ENCODE measurements at places on chromosomes 1 and 21.
A peak's percentile ranks its signal among the peaks of the same experiment; 100 is the strongest.

DNA sequence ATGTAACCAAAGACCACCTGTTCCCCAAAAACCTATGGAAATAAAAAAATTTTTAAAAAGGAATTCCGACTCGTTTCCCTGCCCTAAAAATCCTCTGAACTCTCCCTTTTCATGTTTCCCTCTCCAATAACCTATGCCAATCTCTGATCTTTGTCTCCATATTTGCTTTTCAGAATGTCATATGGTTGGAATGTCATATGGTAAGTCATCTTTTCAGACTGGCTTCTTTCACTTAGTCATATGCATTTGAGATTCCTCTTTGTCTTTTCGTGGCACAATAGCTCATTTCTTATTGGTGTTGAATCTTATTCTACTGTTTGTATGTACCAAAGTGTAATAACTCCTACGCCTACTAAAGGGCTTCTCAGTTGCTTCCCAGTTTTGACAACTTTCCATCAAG is 117.5 kb downstream of the BACH1 start:
- DNase-seq: no peak

- DNase-seq: no peak
These were observed 11.4 kb upstream of the B3GALT5 start for GRCh38 chr21:39601187-39601928.

- DNase-seq: peak; percentile 39
These were observed 44.6 kb upstream of the BCL9 start for GRCh38 chr1:147496571-147497210.

- no peak for DNase-seq
These were observed 31.0 kb upstream of the IL19 start for GRCh38 chr1:206739411-206740076.

GRCh38 chr1:1298861-1299685 is 8.7 kb downstream of the ACAP3 start:
- peak; percentile 89 for DNase-seq

DNA sequence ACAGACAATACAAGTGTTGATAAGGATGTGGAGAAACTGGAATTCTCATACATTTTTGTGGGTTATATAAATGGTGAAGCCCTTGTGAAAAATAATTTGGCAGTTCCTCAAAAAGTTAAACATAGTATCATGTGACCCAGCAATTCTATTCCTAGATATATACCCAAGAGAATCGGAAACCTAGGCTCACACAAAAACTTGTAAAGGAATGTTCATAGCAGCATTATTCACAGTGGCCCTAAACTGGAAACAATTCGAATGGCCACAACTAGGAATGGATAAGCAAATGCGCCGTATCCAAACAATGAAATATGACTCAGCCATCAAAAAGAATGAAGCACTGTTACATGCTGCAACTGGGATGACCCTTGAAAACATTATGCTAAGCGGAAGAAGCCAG is 3.9 kb upstream of the CD247 start:
- no peak for DNase-seq

DNA sequence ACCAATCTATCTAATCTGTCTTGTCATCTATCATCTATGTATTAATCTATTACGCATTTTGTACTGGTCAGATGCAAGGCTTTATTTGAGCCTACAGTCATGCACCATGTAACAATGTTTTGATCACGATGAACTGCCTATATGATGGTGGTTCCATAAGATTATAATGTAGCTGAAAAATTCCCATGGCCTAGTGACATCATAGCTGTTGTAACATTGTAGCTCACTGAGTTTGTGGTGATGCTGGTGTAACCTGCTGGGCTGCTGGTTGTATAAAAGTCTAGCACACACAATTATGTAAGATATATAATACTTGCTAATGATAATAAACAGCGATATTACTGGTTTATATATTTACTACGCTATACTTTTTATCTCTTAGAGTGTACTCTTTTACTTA is 64.8 kb upstream of the IGSF5 start:
- no peak for DNase-seq

DNA sequence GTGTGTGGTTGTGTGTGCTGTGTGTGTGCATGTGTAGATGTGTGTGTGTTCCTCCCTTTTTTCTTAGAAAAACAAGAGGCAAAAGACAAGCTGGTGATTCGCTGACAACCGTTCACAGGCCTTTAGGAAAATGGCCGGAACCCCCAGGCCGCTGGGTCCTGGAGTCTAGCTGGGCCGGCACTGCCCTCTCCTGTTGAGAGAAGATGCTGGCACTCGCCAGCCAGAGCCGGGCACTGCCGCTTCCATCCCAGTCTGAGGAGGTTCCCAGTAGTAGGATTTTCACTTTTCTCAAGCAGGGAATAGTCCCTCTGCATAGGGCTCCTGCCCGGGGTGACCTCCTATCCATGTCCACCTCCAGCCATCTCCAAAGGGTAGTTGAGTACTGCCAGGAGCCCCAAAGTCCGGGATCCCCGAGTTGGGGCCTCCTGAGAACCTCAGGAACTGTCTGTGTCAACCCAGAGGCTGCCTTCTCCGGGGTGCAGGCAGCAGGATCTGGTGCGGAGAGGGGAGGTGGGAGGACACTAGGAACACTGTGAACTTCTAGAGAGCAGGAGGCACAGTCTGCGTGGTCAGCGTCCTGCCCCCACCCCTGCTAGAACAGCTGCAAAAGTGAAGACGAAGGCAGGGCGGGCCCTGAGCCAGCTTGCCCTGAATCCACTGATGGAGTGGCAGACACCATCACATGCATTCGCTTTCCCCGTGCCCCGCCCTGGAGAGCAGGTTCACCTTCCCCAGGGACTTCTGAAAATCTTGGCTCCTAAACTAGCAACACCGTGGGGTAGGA is 44.1 kb upstream of the ARHGEF16 start:
- DNase-seq: peak; percentile 85

- peak; percentile 27 for DNase-seq
These were observed 8.7 kb upstream of the UMODL1 start for GRCh38 chr21:42062236-42063022.

- no peak for DNase-seq
These were observed 13.9 kb upstream of the BCAR3 start for GRCh38 chr1:93695411-93696005.

DNA sequence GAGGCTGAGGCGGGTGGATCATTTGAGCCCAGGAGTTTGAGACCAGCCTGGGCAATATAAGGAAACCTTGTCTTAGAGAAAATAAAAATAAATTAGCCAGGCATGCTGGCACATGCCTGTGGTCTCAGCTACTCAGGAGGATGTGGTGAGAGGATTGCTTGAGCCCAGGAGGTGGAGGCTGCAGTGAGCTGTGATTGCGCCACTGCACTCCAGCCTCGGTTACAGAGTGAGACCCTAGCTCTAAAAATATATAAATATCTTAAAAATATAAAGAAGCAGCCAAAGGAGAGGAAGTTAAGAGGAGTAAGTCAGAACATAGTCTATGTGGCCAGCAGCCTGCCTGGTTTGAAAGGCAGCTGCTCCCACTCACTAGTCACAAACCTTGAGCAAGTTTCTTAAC is 4.5 kb upstream of the IL10RB start:
- no peak for DNase-seq

DNA sequence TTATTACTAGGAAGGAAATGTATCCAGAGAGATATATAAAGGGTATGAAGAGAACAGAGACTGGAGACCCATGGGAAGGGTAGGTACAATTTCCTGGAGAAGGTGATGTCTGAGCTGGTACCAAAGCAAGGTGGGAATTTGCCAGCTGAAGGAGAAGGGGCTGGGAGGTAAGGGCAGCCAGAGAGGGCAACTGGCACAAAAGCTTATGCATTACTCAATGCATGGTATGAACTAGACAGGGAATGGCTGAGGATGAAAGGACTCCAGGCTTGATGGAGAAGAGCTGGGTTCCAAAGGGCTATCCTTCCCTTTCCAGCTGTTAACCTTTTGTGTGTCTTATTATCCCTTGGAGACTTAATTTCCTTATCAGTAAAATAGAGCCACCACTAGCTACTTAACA is 113.6 kb upstream of the GADD45A start:
- DNase-seq: no peak

- DNase-seq: no peak
These were observed 29.5 kb downstream of the DRAM2 start for GRCh38 chr1:111110197-111110899.

DNA sequence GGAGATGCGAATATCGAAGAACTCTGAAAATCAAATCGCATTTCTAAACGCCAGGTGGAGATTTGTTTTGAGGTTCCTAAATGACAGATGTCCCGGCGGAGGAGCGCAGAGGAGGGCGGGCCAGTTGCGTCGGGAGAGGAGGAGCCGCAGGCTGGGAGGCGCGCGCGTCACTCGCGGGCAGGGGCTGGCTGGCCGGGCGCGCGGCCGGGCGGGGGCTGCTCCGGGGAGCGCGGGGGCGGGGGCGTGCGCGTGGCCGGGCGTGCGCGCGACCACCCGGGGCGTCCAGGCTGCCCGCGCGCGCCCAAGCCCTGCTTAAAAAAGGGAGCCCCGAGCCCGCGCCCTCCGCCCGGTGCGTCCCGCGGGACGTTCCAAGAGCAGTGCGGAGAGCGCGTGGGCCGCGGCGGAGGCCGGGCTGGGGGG is 47.3 kb downstream of the H3-3A start:
- DNase-seq: peak; percentile 93

DNA sequence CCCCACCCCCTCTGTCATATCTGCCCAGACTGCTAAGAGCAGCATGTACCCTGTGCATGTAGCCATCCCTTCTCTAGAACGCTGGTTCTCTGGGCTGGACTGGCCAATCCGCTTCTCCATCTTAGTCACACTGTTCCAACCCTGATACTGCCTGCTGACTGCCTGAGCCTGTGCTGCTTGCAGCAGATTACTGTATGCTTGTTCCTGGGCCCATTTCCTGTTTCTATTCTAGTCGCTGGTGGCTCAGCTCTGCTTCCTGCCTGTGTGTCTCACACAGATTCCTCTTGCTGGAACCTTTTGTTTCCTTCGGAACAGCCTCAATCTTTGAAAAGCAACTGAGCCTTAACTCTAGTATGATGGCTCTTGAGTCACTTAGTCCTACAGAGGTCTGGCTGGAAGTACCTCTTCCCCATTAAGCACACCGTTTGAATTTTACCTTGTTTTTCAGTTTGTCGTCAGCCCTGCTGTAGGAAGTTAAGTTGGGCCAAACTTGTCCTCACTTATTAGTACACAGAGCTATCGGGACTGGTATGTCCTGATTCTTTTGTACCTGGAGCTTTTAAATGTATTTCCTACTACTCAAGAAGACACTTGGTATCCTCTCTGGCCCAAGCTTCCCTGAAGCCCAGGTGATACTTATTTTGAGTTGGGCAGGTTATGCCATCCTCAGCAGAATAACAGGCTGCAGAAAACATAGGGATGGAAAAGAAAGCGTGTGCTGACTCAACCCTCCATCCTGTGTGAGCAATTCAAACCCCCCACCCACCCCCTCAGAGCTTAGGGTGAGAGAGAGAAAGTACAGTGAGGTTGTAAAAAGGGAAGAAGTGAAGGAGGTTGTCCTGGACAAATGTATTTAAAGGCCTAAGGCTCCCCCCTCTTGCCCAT is 43.4 kb upstream of the PIGV start:
- peak; percentile 25 for DNase-seq

GRCh38 chr1:185151215-185151614 is 5.5 kb downstream of the TRMT1L start:
- no peak for DNase-seq

GRCh38 chr1:225816643-225817538 is 7.0 kb downstream of the EPHX1 start:
- DNase-seq: no peak

DNA sequence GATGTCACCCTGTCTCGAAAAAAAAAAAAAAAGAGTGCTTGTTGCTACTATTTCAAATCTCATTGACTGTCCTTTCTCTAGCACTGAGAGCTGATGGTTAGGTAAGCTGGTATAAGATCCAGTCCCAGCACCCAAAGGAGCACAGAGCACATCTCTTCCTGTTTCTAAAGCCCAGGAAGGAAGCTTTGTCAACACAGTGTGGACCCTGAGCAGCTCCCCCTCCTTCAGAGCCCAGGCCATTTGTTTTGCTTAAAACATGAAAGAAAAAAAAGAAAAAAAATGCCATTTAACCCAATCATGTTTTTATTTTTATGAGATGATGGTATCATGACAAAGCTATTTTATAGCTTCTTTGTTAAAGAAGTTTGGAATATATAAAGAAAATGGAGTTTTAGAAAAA is 184.1 kb upstream of the DUSP10 start:
- no peak for DNase-seq

GRCh38 chr1:99279525-99279924 is 15.2 kb downstream of the PLPPR4 start:
- DNase-seq: no peak

- no peak for DNase-seq
These were observed 16.7 kb upstream of the ACTRT2 start for GRCh38 chr1:3004285-3005205.

- DNase-seq: no peak
These were observed 2.6 kb upstream of the GUCA2B start for GRCh38 chr1:42150651-42151050.

DNA sequence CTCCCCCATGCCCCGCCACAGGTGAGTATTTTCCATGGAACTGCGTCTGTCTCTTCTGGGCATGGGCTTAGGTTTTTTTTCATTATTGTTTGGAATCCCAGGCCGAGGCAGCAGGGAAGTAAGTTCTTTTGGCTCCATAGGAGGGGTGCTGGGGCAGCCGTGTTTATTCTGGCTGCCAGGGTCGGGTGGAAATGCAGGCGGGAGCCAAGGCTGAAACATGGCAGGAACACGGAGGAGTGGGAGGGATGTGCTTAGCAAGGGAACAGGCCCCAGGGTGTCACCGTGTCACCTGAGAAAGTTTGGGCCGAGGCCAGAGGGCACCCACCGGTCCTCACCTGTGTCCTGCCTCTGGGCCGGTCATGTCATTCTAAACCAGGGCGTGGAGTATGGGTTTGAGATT is 4.5 kb upstream of the DHRS3 start:
- DNase-seq: no peak

DNA sequence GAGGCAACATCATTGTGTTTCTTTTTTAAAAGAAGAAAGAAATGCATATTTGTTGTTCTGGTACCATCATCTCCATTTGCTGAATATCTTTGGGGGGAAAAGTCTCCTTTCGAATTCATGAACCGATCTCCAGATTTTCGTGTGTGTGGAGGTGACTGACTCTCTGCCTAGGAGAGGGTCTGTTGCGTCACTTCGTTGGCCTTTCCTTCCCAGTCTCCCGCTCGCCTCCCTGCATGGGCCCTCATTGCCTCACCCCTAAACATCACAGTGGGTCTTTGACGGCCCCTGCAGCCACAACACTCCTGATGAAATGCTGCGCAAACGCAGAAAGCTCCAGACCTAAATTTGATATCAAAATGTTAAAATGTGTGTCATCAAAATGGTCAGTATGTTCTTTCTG is 103.2 kb upstream of the RALGPS2 start:
- no peak for DNase-seq

- peak; percentile 33 for DNase-seq
These were observed 71.6 kb downstream of the DNTTIP2 start for GRCh38 chr1:93807311-93807930.

DNA sequence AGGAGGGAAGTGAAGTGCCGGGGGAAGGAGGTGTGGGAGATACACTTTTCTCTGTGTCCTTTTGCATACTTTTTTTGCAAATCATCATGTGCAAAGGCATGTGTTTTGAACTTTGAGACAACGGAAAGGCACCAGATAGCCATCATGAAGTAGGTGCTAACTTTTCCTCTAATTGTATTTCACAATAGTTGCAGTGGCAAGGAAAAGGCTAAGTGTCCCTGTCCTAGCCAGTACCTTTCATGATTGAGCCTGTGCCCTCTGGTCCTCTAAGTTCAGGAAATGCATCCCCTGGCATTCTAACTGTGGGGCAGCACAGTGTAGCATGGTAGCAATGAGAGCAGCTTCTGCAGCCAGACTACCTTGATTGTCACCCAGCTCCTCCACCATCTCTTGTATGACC is 186.2 kb downstream of the ADSS2 start:
- DNase-seq: no peak

- no peak for DNase-seq
These were observed 81.8 kb upstream of the WARS2 start for GRCh38 chr1:119222271-119222670.

GRCh38 chr1:116218922-116219321 is 107.7 kb downstream of the MAB21L3 start:
- no peak for DNase-seq
